Esophagus squamous epithelium (tissue), 5 donors: ENCODE measurements at places on chromosomes 3 and 15.

DNA sequence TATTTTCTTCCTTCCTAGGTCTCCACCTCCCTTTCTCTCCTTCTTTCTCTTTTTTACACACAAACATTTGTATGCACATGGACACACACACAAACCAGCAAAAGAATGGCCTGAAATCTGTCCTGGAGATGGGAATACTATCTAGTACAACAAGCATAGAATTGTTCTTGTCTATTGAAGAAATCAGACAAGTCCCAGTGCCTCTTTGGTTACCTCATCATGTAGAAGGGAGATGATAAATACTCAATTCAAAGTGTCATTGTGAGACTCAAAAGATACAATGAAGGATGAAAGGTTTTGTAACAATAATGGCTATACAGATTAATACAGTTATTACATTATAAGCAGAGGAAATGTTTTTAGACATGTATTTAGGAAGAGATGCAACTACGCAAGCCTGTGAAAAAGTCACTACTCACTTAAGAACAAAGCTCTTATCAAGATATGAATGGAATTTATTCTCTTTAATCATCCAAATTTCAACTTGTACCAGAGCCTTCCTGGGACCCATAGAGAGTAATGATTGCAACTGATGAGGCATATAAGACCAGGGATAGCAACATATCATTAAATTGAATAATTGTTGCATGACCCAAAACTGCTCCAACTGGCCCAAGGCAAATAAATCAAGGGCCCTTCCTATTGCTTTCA lies 43.2 kb downstream of the P3H2 start:
- DNase-seq: no peak

DNA sequence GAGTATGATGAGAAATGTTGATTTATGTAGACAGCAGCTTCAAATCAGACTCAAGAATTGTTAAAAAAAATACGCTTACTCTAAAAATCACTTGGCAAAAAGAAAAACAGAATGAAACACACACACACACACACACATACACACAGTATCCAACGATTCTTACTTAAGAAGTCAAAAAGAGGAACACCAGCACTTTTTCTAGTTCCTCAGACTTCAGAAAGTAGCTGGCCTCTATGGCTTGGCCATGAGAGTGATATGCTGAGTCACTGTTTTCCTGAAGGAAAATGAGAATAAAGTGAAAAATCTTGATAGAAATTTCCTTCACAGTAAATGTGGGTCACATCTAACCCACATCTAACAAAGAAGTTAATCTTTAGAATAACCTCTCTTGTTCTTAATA lies 22.1 kb downstream of the CNTN3 start:
- DNase-seq: no peak

DNA sequence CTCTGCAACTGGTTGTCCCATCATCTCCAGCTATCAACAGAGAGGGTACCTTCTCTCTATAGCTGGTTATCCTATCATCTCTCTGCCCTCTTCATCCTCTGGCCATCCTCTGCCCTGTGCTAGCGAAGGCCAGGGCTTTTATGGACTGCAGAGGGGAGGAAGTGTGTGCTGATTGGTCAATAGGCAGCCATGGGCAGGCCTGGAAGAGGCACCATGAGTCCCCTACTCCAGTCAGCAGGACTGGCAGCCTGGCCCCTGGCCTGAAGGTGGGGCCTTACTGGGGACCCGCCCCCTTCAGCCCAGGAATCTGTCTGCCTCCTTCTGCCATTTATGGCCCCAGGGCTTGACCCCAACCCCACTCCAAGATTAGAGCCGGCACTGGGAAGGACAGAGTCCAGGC lies 10.4 kb upstream of the TRIM59 start:
- no peak for DNase-seq

GRCh38 chr15:34336991-34337556 lies 507 bp downstream of the SLC12A6 start:
- no peak for DNase-seq

- no peak for DNase-seq
Observed at GRCh38 chr3:133271539-133271938, 128.3 kb upstream of the BFSP2 start.

- no peak for DNase-seq
Observed at GRCh38 chr3:152505926-152506325, 237.2 kb downstream of the MBNL1 start.

DNA sequence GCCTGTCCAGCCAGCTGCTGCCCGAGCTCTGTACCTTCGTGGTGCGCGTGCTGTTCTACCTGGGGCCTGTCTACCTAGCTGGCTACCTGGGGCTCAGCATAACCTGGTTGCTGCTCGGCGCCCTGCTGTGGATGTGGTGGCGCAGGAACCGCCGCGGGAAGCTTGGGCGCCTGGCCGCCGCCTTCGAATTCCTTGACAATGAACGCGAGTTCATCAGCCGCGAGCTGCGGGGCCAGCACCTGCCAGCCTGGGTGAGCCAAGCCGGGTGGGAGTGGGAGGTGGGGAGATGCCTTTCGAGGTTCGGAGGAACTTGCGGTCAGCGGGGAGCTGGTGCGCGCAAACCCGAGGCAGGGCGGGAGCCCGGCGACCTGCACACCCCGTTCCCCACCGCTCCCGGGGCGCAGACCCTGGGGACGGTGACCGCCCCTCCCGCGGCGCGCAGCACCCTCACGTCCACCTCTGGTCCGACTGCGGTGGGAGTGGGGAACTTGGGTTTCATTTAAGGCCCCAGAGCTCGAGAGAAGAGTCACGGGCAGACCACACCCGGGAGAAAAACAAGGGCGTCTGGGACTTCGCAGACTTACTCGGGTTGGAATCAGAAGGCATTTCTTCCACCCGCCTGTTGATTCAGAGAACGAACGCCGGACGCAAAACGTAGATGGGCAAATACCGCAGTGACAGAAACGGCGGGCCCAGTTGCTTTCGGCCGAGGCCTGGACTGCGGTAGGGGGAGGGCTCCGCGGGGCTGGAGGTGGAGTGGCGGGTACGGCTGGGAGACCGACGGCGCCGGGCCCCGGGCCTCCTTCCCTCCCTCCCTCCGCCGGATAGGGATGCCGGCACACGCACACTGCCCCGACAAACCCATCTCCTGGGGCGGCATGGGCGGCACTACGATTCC lies 708 bp downstream of the ESYT3 start:
- no peak for DNase-seq

GRCh38 chr3:27615555-27615954 lies 106.6 kb downstream of the EOMES start:
- no peak for DNase-seq

GRCh38 chr3:4978966-4979427 lies 240 bp upstream of the BHLHE40 start:
- DNase-seq: peak; percentile 88

DNA sequence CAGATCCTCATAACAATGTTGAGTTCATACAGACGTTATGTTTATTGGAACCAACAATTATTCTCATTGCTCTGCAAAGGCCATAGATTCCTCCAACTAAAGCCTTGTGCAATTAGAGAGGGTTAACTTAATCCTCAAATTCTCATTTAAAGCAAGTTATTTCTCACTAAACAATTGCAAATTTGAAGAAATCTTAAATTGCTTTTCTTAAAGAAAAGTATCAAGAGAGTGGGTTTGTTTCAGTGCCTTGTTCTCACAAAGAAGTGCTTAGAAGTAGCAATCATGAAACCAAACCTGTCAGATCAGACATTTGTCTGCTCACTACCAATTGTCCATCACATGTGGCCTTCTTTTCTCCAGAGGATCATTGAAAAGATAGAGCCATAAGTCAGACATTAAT lies 124.8 kb downstream of the KCNH8 start:
- DNase-seq: no peak

GRCh38 chr3:55512571-55513343 lies 25.7 kb upstream of the WNT5A start:
- no peak for DNase-seq

GRCh38 chr3:10695595-10696285 lies 120.3 kb upstream of the SLC6A11 start:
- no peak for DNase-seq

GRCh38 chr15:79635149-79635771 lies 203.1 kb downstream of the MINAR1 start:
- no peak for DNase-seq

GRCh38 chr3:161393310-161393709 lies 22.0 kb upstream of the SPTSSB start:
- DNase-seq: no peak

GRCh38 chr3:190167936-190168680 lies 47.4 kb upstream of the P3H2 start:
- no peak for DNase-seq

DNA sequence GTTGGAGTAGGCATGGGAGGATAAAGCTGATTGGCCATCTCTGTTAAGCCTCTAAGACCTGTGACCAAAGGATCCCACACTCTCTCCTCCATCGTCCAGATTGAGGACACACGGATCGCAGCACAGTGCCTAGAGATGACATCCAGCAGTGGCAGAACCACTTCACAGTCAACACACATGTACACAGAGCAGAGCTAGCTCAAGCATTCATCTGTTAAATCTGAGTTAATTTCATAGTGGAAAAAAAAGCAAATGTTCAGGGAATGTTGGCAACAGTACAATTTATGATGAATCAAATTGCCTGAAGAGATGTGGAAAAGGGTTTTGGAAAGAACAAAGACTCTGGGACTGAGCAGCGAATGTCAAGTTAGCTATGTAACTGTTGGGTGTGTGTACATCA lies 108.1 kb upstream of the PLAAT1 start:
- DNase-seq: no peak

DNA sequence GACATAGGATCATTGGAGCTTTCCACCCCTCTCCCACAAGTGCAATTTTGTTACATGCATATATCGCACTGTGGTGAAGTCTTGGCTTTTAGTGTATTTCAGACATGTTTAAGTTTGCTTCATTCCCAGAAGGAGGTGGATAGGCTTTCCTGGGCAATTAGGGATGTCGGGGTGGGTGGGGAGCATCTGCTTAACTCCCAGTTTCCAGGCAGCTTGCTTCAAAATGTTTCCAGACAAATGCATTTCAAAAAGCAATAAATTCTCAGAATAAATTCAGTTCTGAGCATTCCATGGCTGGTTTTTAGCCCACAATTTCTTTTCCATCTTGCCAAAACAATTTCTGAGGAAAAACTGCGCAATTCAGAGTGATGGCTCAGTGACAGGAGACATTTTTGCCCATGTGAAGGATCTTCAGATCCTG lies 227.7 kb upstream of the ZPLD1 start:
- DNase-seq: no peak

DNA sequence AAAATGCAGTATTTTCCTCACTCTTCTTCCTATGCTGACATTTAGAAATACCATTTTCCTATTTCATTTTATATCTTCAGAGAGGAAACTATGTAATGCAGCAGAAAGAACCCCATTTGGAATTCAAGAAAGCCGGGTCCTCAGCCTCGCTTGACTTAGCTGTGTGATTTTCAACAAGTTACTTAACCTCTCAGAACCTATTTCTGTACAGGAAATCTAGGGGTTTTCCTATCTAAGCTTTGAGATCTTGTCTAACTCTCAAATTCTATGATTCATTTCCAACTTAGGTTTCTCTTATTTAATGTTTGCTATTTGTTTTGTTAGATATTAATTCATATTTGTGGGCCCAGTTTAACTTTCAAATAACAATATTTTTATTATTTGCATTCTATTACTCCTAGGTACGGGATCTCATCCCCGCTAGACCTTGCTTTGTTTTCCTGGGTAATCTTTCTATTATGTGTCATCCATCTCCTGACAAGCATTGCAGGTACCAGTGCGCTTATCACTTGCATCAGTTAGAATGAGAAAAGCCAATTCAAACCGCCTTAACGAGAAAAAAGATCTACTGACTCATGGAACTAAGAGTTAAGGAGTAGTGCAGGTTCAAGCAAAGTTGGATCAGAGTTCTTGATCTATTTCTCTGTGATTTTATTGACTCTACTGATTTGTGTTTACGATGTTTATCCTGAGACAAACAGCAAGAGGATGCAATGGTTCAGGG lies 70.6 kb upstream of the BHLHE40 start:
- no peak for DNase-seq

GRCh38 chr3:142152384-142152783 lies 3.0 kb upstream of the TFDP2 start:
- DNase-seq: no peak

DNA sequence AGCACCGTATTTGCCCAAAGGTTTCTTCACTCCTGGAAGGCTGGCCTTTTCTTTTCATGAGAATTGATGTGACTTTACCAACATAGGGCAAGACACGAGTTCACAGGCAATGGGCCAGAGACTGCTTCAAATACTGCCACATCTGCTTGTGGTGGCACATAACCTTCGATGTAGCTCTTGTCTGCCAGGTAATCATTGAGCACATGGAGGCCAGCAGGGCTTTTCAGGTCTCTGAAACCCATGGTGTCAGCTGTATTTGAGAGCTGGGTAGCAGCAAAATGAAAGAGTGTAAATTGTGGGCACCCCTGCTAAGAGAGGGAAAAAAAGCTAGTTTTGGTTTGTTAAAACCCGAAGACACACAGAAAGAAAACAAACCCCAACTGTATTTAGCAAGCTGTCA lies 200.7 kb downstream of the NAALADL2 start:
- no peak for DNase-seq

- no peak for DNase-seq
Observed at GRCh38 chr3:52983828-52984227, 62.0 kb downstream of the SFMBT1 start.

DNA sequence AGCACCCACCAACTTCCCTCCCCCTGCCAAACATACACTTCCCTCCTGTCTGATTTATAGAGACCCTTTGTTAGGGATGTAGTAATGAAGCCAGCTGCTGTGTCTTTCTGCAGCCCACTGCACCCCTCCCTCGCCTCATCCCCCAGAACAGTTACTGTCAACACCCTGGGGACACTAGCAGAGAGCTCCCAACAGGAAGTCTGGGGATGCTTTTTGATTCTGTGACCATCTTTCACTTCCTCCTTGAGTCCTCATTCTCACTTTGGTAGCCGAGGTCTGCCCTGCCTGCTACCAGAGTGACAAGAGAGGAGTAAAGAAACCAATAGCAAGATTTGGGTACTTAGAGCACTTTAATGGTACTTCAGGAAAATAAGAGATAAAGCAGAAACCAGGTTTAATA lies 201.6 kb downstream of the SATB1 start:
- no peak for DNase-seq

GRCh38 chr15:36666228-36666905 lies 86.9 kb downstream of the CDIN1 start:
- no peak for DNase-seq

DNA sequence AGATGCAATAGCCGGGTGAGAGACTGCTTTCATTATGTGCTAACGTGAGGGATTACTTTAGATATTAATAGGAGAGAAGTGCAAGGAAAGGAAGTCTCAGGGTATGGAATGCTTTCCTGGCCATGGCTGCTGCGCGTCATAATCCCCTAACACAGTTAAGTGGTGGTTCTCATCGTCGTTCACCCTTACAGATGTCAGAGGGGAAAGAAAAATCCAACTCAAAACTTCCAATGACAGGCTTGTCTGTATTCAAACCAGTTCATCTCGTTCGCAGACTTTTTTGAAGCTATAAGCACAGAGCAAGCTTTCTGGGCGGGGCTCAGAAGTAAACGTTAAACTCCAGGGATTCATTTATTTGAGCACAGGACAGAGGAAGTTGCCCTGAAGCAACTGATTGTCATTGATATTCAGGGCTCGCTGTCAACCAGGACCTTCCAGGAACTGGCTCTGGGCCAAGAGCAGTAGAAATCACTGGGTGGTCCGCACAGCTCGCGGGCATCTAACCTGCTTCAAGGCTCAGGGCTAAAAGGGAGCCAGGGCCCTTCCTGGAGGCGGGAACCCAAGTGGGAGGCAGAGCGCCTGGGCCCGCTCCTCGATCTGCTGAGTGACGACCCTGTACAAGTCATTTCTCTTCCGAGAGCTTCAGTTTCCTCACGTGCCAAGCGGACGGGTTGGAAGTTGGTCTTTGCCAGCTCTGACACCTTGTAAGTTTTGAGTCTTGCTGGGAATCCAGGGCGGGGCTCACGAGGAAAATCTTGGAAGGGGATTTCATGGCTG lies 1.1 kb upstream of the LPP start:
- DNase-seq: no peak

GRCh38 chr3:185976977-185977678 lies 39.3 kb upstream of the TRA2B start:
- DNase-seq: no peak
